ENCODE measurements at places on chromosomes 7 and 10.

DNA sequence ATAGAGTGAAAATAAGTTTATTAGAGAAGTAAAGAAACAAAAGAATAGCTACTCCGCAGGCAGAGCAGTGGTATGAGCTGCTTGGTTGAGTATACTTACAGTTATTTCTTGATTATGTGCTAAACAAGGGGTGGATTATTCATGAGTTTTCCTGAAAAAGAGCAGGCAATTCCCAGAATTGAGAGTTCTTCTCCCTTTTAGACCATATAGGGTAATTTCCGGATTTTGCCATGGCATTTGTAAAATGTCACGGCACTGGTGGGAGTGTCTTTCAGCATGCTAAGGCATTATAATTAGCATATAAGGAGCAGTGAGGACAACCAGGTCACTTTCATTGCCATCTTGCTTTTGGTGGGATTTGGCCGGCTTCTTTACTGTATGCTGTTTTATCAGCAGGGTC is 25.7 kb upstream of the GALNT17 start:
- no peak for DNase-seq

DNA sequence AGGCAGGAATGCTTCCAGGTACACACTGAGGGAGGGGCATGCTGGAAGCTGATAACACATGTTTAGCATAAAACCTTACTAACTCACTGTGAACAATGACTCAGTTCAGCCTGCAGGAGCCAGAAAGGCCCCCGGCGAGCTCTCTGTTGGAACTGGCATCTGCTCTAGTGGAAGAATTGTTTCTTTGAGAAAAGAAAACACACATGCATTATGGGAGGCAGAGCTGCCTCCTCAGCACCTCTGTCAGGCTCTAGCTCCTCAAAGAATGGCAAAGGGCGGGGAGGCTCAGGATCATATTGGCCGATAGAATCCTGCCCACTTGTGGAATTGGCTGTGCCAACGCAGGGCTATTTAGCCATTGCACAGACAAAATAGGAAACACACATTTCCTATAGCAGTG is 338.3 kb downstream of the CXCL12 start:
- DNase-seq, result no peak

DNA sequence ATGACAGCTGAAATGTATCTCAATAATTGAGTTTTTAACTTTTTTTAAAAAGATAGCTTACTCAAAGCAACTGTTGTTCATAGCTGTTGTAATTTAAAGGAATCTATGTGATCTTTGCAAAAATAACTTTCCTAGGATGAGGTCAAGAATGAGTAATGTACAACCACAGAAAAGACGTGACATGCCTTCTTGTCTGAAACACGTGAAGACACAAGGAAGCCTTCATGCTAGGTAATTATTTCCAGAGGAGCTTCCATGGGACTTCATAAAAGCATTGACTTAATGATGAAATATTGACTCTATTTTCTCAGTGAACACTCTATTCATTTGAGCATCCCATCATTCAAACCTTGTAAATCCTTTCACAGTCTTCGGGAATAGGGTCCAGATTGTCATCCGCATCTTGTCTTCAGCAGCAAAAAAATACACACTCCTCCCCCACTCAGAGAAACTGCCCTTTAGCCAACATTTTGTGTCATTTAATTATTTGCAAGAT is 528.0 kb downstream of the NRG3 start:
- no peak for DNase-seq

- DNase-seq, result no peak
Measured at GRCh38 chr10:43453266-43453831, 16.4 kb downstream of the ZNF487 start.

GRCh38 chr10:50432211-50433009 is 181.1 kb upstream of the ASAH2 start:
- no peak for DNase-seq

DNA sequence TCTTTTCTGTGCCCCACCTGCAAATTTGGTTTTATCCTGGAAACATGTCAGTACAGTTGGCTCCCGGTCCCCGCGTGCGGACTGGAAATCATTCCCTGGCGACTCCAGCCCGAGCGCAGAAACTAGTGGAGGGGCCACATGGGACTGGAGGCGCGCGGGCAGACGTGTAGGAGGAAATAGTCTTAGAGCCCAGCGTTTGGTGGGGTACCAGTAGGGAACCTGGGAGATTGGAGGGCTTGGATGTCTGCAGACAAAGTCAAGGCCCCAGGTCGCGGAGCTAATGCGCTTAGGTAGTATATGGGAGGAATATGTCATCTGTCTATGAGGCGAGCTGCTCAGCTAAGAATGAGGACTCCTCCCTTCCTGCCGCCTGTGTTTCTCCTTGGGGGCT is 1.3 kb downstream of the GALNT17 start:
- DNase-seq, result no peak

Data from left lung (tissue), 14 donors.